ENCODE measurements at places on chromosomes 6 and 20.

- no peak for DNase-seq
Observed at GRCh38 chr6:98469141-98469540, 365.2 kb upstream of the POU3F2 start.

DNA sequence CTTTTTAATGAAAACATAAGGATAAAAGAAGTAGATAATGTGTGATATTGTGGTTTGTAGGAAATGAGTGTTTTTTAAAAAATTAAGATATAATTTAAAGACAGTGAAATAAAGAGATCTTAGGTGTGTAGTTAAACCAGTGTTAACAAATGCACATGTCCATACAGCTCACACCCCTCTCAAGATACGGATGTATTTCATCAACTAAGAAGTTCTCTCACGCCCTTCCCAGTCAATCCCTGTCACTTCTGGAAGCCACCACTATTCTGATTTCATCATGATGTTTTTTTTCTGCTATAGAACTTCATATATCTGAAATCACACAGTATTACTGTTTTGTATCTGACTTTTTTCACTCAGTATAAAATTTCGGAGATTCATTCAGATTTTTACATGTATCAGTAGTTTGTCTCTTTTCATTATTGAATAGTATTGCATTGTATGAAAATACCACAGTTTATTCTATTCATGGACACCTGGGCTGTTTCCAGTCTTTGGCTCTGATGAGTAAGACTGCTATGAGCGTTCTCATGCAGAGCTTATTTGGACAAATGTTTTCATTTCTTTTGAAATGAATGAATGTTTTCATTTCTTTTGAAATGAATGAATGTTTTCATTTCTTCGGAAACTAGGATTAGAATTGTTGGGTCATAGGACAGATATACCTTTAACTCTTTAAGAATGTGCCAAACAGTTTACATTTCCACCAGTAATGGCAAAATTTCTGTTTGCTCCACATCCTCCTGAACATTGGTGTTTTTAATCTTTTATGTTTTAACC, 49.7 kb upstream of the ELOVL5 start:
- DNase-seq, result no peak

DNA sequence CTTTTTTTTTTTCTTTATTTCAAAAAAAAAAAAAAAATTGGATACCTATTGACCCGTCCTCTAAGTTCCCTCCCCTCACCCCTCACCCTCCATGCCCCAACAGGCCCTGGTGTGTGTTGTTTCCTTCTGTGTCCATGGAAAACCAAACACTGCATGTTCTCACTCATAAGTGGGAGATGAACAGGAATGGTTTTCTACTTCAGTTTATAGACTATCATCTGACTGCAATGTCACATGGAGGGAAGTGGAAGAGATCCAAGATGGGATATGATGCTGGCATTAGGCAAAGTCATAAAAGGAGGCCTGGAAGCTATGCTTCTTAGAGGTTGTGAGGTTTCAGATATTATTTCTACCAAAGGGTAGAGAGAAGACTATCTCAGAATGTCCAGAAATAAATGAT, 237.5 kb downstream of the MAFB start:
- no peak for DNase-seq

- no peak for DNase-seq
Observed at GRCh38 chr20:44733341-44734069, 12.2 kb upstream of the KCNK15 start.

DNA sequence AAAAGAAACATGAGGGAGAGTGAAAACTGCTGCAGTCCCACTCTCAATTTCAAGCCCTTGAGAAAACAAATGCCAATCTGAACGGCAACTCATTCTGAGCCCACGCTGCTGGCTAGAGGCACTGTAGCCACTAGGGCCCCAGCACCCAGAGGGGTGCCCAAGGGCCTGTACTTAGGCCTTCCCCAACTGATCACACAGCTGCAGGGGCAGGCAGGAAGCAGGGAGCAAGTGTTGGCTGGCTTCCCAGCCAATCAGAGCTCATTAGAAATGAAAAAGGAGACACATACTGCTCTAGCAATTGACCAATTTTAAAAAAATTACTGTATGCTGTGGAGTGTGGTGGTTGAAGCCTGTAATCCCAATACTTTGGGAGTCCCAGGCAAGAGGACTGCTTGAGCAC, 3.7 kb upstream of the BEND3 start:
- no peak for DNase-seq

Data from left forelimb (tissue), 1 donor.